Natural killer cell (primary cell): ENCODE measurements at places on chromosomes 2 and 18. TPM values are rescaled to one million over a fixed set of nuclear protein-coding genes. Genes with fewer than 3 reads are reported as not detected.
A peak's percentile ranks its signal among the peaks of the same experiment; 100 is the strongest.

DNA sequence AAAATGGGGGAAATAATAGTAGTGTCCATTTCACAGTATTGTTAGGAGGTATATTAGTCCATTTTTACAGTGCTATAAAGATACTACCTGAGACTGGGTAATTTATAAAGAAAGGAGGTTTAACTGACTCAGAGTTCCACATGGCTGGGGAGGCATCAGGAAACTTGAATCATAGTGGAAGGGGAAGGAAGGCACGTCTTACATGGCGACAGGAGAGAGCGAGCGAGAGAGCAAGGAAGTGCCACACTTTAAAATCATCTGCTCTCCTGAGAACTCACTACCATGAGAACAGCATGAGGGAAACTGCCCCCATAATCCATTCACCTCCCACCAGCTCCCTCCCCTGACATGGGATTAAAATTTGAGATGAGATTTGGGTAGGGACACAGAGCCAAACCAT, 23.4 kb downstream of the MGAT5 start:
- no peak overlapping the region for H3K4me3 ChIP-seq
- no peak overlapping the region for H3K27ac ChIP-seq
- no peaks in the 10 kb centered on the region for H3K36me3 ChIP-seq

GRCh38 chr2:240514631-240515030, 43.2 kb downstream of the ANKMY1 start:
- H3K4me1 ChIP-seq, result peaks cover 10% of the 10 kb centered on the region
- no peak for DNase-seq
- no peak overlapping the region for H3K4me3 ChIP-seq
- no peaks in the 10 kb centered on the region for H3K36me3 ChIP-seq
- no peak overlapping the region for H3K27ac ChIP-seq

- H3K27me3 ChIP-seq, result no peaks in the 10 kb centered on the region
- no peak overlapping the region for H3K4me3 ChIP-seq
- no peaks in the 10 kb centered on the region for H3K4me1 ChIP-seq
- no peak for DNase-seq
These were observed 43.1 kb upstream of the ATP8B1 start for GRCh38 chr18:57846258-57846657.

DNA sequence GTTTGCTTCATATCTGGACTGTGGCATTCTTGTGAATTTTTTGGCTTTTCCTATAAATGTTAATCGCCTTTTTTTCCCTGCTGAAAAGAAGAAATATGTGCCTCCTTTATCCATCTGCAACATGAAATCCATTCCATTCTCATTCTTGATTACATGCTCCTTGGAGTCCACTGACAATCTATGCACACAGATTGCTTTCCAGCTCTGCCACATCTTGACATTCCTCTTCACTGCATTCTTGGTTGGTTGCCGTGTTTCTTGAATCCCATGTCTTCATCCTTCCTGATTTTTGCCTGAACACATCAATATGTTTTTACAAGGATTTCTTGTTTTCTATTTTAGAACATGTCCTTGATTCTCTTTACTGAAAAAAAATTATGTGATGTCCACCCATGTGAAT, 26.7 kb upstream of the BIRC6 start:
- no peak overlapping the region for H3K4me3 ChIP-seq
- no peaks in the 10 kb centered on the region for H3K4me1 ChIP-seq

DNA sequence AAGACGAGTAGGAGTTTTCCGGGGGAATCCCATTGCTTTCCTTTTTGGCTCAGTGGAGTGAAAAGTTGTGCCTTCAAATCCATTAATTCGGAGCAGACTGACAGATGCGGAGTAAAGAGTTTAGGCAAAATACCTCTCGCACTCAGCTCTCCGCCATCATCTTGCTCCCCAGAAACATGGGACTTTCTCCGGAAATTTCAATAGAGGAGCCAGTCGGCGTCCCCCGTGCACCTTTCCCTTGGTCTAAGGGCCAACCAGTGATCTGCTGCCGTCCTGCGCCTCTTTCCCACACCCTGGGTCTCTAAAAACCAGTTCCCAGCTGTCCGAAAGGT, 318 bp downstream of the TYW5 start:
- peaks cover 25% of the 10 kb centered on the region for H3K4me1 ChIP-seq
- no peak for DNase-seq
- H3K27ac ChIP-seq, result peak overlapping the region; percentile 79
- no peaks in the 10 kb centered on the region for H3K27me3 ChIP-seq
- peak overlapping the region; percentile 95 for H3K4me3 ChIP-seq

GRCh38 chr2:3434654-3435053, 55.2 kb downstream of the TRAPPC12 start:
- no peak overlapping the region for H3K27ac ChIP-seq
- H3K4me1 ChIP-seq, result no peaks in the 10 kb centered on the region
- no peaks in the 10 kb centered on the region for H3K27me3 ChIP-seq

- no peaks in the 10 kb centered on the region for H3K27me3 ChIP-seq
- no peak overlapping the region for H3K4me3 ChIP-seq
- no peaks in the 10 kb centered on the region for H3K4me1 ChIP-seq
- no peak overlapping the region for H3K27ac ChIP-seq
- DNase-seq, result no peak
- H3K36me3 ChIP-seq, result no peaks in the 10 kb centered on the region
These were observed 1090.0 kb downstream of the BCL11A start for GRCh38 chr2:59463426-59463825.

GRCh38 chr2:205741256-205741978, 59.1 kb downstream of the NRP2 start:
- no peaks in the 10 kb centered on the region for H3K4me1 ChIP-seq
- H3K36me3 ChIP-seq, result no peaks in the 10 kb centered on the region
- H3K4me3 ChIP-seq, result no peak overlapping the region
- DNase-seq, result no peak
- no peaks in the 10 kb centered on the region for H3K27me3 ChIP-seq

DNA sequence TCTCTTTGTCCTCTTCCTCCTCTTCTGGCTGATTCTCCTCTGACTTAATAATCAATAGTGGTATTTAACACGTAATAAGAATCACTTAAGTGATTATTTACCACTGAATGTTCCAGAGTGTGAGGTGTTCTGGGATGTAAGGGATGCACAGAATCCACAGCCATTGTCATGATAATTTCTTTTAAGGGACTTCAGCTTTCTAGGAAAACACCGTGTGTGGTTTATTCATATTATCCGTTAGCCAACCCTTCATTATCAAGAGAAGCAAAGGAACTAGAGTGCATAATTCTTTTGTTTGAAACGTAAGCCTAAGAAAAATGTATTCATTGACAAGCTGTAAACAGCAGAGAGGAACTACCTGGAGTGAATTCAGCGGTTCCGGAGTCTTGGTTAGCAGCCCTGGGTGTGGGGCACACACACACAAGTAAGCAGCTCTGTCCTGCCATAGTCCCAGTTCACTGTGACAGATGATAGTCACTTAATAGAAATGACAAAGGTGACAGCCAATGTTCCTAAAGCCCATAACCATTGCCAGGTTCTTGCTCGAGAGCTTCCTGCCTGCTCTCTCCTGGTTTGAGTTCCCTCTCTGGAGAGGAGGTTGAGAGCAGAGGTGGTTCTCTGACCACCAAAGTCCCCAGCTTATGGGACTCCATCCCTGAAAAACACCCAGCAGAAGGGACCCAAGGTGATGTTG, 101.9 kb downstream of the ACOXL start:
- no peaks in the 10 kb centered on the region for H3K4me1 ChIP-seq
- no peak for DNase-seq
- H3K27me3 ChIP-seq, result no peaks in the 10 kb centered on the region
- H3K4me3 ChIP-seq, result no peak overlapping the region
- H3K36me3 ChIP-seq, result no peaks in the 10 kb centered on the region

- H3K27ac ChIP-seq, result no peak overlapping the region
- DNase-seq, result no peak
- no peak overlapping the region for H3K4me3 ChIP-seq
- H3K4me1 ChIP-seq, result no peaks in the 10 kb centered on the region
These were observed 30.8 kb upstream of the EPHA4 start for GRCh38 chr2:221602938-221603337.

DNA sequence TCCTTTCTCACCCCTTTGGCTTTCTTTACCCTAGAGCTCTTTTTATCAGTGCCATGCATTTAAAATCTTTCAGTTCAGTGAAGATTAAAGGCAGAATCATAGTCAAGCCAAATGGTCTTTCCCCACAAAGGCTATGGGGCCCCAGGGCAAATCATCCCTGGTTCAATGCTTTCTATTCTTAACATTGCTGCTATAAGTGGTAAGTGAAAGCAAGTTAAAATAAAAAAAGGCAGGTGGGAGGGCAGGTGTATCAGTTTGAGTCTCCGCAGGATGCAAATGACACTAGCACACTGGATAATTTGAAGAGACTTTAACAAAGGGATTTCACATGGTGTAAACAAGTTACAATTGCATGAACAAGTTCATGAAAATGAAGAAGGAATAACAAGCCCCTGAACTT, 757.4 kb downstream of the SATB2 start:
- no peaks in the 10 kb centered on the region for H3K36me3 ChIP-seq
- no peaks in the 10 kb centered on the region for H3K27me3 ChIP-seq
- no peak overlapping the region for H3K27ac ChIP-seq
- no peaks in the 10 kb centered on the region for H3K4me1 ChIP-seq

- no peaks in the 10 kb centered on the region for H3K27me3 ChIP-seq
- H3K27ac ChIP-seq, result no peak overlapping the region
- no peak overlapping the region for H3K4me3 ChIP-seq
- no peaks in the 10 kb centered on the region for H3K4me1 ChIP-seq
- DNase-seq, result no peak
These were observed 41.4 kb downstream of the THUMPD2 start for GRCh38 chr2:39737661-39738060.

DNA sequence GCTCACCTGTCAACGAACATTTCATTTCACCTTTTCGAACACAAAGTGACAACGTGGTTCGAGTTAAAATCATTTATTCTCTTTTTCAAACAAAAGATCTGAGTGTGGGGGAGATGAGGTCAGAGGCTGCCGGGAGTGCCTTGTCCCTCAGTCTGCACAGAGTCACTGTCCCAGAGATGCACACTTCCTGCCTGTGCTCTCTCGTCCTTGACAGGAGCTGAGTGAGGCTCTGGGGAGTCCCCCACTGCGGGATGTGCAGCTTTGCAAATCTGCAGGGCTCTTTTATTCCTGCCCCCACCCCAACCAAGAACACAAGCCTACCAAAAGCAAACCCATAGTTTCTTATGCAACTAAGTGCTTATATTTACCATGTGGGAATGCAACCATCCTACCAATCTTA, 497.8 kb downstream of the EIPR1 start:
- no peaks in the 10 kb centered on the region for H3K27me3 ChIP-seq
- no peak overlapping the region for H3K4me3 ChIP-seq

DNA sequence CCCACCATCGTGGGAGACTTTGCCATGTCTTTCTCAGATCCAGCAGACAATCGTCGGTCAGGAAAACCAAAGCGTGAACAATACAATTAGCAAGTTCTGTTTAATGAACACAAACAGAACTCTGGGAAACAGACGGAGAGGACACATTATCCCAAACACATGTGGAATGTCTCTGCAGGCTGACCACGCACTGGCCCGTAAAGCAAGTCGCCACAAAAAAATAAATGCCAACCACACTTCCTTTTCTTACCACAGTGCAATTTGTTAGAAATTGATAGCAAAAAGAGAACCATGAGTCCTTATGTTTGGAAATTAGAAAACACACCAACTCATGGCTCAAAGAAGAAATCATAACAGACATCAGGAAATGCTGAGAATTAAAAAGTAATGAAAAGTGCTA, 210.9 kb downstream of the TWIST2 start:
- H3K27ac ChIP-seq, result no peak overlapping the region
- H3K4me3 ChIP-seq, result no peak overlapping the region
- H3K27me3 ChIP-seq, result no peaks in the 10 kb centered on the region
- H3K36me3 ChIP-seq, result peaks cover 32% of the 10 kb centered on the region
- DNase-seq, result no peak

DNA sequence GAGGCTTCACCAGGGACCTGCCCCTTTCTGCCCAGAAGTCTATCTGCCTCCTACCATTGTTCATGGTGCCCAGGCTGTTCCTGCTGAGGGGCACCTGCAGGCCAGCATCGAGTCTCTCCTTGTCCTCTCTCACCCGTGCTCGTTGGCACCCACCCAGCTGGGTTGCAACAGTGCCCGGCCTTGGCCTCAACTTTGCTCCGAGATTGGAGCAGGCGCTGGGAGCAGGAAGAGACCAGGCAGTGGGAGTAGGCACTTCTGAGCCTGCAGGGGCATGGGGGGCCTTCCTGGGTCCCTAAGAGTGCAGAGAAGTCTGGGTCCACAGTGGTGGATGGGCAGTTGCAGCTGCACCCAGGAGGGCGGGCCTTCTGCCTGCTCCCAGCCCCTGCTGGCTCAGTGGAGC, 75.6 kb downstream of the NCOA1 start:
- H3K36me3 ChIP-seq, result peaks cover 19% of the 10 kb centered on the region
- H3K27me3 ChIP-seq, result no peaks in the 10 kb centered on the region
- DNase-seq, result no peak
- H3K27ac ChIP-seq, result no peak overlapping the region

DNA sequence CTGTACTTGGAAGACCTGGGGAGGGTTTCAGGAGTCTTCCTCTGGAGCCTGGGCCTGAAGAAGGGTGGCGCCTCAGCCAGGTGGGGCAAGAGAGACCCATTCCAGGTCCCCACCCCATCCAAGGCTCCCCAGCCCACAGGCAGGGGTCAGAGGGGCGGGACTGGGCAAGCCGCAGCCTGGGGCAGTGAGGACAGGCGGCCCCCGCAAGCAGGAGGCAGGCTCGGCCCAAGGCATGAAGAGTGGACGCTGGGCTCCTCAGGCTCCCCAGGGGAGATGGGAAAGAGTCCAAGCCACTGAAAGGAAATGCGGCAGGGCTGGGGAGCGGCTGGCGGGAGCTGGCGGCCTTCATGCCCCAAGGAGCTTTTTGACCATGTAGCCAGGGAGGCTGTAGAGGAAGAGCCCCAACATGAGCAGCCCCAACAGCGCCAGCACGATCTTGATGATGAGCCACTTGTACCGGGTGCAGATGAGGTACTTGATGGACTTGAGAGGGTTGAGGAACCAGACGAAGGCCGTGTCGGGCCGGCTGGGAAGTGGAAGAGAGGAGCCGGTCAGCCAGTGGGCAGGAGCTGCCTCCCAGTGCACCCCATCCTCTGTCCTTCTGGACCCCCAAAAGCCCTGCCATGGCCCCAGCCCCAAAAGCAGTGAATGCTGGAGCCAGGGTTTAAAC, 20.1 kb downstream of the OTOF start:
- DNase-seq, result no peak
- no peak overlapping the region for H3K4me3 ChIP-seq
- H3K36me3 ChIP-seq, result no peaks in the 10 kb centered on the region
- H3K27ac ChIP-seq, result no peak overlapping the region
- H3K27me3 ChIP-seq, result no peaks in the 10 kb centered on the region
- H3K4me1 ChIP-seq, result peaks cover 11% of the 10 kb centered on the region

SLC8A1 gene
- 1.4 TPM for total RNA-seq

TUBA3E gene
- total RNA-seq, result not detected

STK17B gene
- 390 TPM for total RNA-seq

PROC gene
- total RNA-seq, result not detected

APLF gene
- 4.3 TPM for total RNA-seq

BOLL gene
- not detected for total RNA-seq

SP9 gene
- not detected for total RNA-seq

CCDC74B gene
- total RNA-seq, result 1.4 TPM

C1QL2 gene
- total RNA-seq, result not detected
